ENCODE measurements at places on chromosomes 6 and 20.

DNA sequence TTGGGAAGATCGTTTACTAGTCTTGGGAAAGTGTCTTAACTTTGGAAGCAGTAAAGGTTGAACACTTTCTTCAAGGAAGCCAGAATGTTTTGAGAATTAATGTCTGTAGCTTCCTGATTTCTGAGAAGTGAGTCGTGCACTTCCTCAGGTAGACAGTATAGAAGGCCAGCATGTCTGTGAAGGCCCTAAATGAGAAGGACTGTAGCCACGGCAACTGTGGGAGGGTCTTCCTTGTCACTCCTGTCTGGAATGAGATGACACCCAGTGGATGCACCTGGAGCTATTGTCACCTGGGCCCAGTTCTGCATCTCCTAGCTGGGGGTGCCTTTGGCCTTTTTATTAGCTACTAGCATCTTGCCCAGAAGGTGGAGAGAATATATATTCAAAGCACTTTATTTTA lies 8.8 kb downstream of the STX16 start:
- DNase-seq: no peak

- peak; percentile 9 for DNase-seq
Observed at GRCh38 chr6:95227351-95227750, 350.0 kb upstream of the MANEA start.

GRCh38 chr20:4683261-4683660 lies 38.4 kb upstream of the PRND start:
- DNase-seq: no peak

GRCh38 chr6:129498950-129499842 lies 210.8 kb downstream of the ARHGAP18 start:
- DNase-seq: peak; percentile 6

DNA sequence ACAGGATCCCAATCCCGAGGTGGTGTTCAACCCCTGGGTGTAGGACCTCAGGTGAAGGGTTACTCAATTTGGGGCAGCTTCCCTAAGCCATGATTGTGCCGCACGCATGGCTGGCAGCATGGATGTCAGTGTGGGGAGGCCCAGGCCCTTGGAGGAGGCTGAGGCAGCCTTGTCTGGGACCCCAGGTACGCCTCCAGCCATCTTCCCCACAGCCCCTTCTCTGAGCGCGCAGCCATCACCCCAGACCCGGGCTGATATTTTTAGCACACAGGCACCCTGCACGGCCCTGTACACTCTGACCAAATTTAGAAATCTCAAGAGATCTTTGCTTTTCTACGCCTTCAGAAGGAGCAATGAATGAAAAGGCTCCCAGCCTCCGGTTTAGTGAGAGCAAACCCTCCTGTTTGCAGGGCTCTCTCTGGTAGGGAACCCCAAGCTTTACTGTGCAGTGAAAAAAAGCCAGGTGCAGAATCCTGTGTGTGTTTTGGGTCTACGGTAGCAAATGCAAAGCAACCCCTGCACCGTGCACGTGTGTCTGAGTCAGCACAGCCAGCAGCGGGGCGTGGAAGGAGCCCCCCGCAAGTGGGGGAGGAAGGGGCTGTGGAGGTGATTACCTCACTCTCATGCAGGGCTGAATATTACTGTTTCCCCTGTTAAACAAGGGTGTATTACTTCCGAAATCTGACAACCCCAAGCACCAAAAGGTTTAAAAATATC lies 44.3 kb downstream of the CTCFL start:
- DNase-seq: no peak

GRCh38 chr20:49980140-49981008 lies 2.4 kb upstream of the SNAI1 start:
- no peak for DNase-seq

GRCh38 chr20:50876816-50877215 lies 54.4 kb downstream of the ADNP start:
- no peak for DNase-seq

GRCh38 chr6:161110028-161110779 lies 118.6 kb downstream of the MAP3K4 start:
- no peak for DNase-seq

- no peak for DNase-seq
Observed at GRCh38 chr20:4154958-4155411, 139.6 kb upstream of the RNF24 start.

DNA sequence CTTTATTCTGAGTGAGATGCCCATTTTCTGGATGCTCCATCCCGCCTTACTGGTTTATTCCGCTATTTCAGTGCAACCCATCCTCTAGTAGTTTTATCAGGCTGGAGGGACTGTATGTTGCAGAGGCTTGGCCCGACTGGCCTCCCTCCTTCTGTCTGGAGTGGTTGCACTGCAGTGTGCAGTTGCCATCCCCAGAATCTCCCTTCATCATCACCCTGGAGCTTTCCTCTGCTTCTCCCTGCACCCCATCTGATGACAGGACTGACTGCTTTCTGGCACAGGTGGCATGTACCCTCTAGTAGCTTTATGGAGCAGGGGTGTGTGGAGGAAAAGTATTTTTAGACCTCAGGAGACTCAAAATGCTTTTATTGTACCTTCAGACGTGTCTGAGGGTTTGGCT lies 21.1 kb downstream of the WRNIP1 start:
- no peak for DNase-seq

GRCh38 chr20:57262301-57262700 lies 4.1 kb downstream of the BMP7 start:
- no peak for DNase-seq

DNA sequence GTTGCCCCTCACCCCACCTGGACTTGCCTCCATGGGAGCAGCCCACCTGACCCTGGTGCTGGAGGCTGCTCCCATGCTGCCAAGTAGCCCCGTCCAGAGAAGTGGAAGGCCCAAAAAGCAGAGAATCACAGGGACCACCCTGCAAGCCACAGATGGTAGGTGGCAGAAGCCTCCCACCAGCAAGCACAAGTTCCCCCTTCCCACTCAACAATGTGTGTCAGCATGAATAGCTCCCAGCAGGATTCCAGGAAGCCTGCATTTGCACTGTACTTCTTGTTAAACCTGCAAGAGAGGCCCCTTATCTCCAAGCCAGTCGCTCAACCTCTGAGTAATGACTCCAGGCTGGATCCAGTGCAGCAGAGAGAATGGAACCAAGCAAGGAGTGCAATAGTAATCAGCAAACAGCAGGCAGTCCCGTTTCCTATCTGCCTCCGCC lies 180.8 kb upstream of the CST7 start:
- no peak for DNase-seq

GRCh38 chr6:101509536-101509935 lies 116.0 kb downstream of the GRIK2 start:
- DNase-seq: no peak

DNA sequence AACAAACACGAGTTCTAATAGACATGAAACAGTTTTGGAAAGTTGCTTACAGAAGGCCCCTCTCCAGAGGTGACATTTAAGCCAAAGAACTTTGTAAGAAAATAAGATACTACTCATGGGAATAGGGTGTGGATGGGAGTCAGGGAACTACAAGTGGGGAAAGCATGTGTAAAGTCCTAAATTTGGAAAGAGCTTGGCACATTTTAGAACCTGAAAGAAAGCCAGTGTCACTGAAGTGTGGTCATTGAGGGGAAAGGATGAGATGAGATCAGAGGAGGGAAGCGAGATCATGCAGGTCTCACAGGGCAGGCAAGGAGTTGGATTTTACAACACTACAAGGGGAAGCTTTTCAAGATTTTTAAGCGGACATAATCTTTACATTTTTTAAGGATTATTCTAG lies 38.0 kb downstream of the VGLL2 start:
- DNase-seq: no peak

DNA sequence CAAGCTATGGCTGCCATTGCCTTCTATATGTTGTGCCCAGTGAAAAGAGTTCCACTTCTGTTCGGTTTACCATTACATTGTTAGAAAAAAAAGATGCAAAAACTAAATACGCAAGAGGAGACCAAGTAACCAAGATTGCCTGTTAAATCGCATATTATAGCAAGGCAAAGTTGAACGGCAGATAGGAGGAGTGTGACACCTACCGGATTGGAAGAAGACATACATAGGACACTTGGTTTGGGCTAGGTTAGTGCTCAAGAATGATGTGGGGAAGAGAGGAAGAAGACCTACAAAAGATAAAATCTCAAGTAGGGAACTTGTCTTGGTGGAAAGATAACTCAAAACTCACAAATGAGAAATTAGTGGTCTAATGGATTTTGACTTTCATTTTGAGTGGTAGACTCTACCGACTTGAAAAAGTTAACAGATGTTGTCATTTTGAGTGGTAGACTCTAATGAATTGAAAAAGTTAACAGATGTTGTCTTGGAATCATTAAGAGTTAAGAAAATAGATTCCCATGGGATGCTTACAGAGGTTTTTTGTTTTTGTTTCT lies 95.5 kb downstream of the F13A1 start:
- DNase-seq: no peak

GRCh38 chr6:56440551-56440981 lies 193.2 kb upstream of the COL21A1 start:
- DNase-seq: no peak

DNA sequence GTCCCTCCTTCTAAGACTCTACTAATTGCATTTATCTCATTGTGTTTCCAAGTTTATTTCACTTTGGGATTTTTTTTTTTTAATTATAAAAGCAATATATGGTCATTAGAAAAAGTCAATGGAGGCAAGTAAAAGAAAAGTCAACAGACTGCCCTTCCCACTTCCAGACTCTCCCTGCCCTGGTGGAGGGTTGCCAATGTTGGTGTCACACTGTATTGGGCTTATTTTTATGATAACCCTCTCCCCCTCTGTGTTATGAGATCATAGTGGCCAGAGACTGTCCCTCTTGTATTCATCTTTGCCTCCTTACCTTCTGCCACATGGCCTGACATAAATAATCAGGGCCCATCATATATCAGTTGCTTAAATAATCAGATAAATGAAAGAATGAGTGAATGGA lies 63.4 kb downstream of the LRRC1 start:
- no peak for DNase-seq

DNA sequence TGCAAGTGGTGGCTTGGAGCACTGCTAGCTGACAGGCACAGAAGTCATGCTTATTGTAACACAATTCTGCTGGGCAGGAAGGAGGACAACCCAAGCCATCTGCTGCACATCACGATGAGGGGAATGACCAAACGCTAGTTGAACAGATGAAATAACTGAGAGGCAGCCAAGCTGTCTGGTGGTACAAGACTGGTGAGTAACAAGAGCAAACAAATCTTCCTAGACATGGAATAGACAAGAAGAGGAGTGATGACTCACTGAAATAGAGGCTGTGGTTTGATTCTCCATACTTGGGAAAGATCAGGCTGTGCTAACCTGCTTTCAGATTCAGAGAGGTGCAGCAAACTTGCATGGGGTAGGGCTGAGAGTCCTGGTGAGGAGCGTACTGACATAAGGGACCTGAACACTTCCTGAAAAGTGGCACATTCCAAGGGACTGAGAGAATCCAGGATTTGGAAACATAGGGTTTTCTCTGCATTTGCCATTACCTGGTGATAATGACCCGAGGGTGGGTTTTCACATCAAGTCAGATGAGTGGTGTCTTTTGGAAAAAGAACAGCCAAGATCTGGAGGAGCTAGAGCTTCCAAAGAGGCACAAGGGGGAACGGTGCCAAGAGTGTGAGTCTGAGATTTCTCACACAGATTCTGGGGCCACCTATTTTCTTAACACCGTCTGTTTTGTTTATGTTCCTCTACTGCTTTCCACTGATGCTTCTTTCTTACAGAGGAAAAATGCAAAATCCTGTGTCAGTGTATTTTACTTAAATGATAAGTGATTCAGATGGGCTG lies 60.0 kb downstream of the PRL start:
- no peak for DNase-seq

GRCh38 chr6:98875375-98875774 lies 41.0 kb downstream of the POU3F2 start:
- DNase-seq: no peak

DNA sequence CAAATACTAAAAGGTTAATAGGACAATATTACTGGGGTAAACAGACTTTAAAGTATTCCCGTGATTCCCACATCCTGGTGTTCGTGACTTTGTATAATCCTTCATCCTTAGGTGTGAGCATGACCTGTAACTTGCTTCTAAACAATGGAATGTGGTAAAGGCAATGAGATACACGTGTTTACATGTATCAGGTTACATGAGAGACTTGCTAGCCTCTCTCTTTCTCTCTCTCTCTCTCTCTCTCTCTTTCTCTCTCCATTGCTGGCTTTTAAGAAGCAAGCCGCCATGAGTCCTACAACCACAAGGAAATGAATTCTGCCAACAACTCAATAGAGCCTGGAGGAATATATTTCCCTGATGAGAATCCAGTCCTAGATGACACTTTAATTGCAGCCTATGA lies 83.9 kb upstream of the LGSN start:
- no peak for DNase-seq

DNA sequence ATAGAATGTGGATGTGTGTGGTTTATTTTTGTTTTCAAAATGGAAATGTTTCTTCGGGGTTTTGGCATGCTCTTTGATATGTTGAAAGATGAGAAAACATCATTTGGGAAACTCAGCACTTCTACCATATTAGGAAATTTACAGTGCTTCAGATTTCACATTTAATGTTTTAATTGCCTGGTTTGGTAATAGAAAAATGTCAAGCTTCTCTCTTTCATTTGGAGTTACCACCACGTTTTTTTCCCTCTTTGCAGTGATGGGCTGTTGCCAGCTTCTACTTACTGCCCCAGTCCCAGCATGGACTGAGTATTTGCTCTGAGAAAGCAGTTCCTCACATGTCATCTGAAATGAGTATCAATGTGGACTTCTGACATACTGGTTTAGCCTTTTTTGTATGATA lies 267.7 kb downstream of the PRL start:
- no peak for DNase-seq

- DNase-seq: no peak
Observed at GRCh38 chr20:42378826-42379225, 760.6 kb upstream of the CHD6 start.

DNA sequence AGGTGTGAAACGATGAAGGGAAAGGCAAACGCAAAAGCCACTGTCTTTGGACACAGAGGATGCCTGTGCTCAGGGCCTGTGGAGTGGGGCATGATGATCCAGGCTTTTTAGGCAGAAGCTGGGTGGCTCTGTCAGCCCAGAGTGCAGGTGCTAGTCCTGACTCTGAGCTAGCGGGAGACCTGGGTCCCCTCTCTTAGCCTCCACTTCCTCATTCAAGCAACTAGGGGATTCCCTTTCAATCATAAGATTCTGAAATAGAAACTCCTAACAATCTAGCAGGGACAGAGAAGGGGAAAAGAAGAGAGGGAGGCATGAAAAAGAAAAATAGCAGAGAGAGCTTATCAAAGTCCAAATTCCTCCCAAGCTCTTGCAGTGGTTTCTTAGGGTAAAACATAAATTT lies 7.6 kb upstream of the HIVEP2 start:
- no peak for DNase-seq

GRCh38 chr6:158376631-158377081 lies 64.4 kb downstream of the TULP4 start:
- DNase-seq: no peak

GRCh38 chr6:122322824-122323223 lies 76.6 kb upstream of the HSF2 start:
- DNase-seq: no peak

- no peak for DNase-seq
Observed at GRCh38 chr6:45688180-45688579, 310.4 kb upstream of the SUPT3H start.

- DNase-seq: no peak
Observed at GRCh38 chr6:52590152-52590891, 13.5 kb upstream of the TRAM2 start.

- no peak for DNase-seq
Observed at GRCh38 chr20:55561259-55561658, 444.1 kb downstream of the CBLN4 start.
